AG08396 (cell line): ENCODE measurements at places on chromosomes 2 and 18.

DNA sequence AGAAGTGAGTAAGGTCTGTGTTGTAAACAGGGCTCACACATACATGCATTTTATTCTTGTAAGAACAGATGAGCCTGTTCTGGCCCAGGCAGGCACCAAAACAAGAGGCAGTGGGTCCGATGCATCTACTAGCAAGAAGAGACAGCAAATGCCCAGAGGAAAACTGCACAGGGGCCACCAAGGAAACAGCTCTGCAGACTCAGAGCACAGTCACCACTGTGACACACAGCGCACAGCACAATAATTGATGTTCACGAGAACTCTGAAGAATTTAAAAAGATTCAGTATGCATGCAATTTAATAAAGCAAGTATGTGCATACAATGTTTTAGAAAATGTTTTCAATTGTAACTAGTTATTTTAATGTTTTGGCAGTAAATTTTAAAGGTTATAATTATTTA, 24.8 kb downstream of the LONRF2 start:
- DNase-seq, result no peak

GRCh38 chr2:181138816-181139215, 158.4 kb downstream of the UBE2E3 start:
- peak; percentile 7 for DNase-seq

DNA sequence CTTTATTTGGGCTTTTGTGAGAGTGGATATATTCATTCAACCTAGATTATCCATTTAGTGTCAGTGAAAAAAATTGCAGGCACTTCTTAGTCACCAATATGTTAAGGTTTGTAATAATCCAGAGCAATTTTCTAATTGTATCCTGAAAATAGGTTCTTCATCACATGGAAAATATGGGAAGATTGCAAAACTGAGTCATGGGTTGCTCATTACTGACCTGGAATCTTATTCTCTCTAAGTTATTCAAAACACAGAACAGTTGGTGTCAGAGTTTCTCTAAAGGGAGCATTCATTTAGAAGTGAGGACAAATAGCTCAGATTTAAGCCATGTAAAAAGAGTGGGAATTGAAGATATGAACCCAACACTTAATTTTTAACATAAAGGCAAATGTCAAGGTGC, 181.3 kb downstream of the IKZF2 start:
- peak; percentile 14 for DNase-seq

GRCh38 chr2:66462501-66462825, 27.5 kb downstream of the MEIS1 start:
- no peak for DNase-seq

- no peak for DNase-seq
These were observed 97.4 kb upstream of the FHL2 start for GRCh38 chr2:105496271-105496670.

- DNase-seq, result no peak
These were observed 59.7 kb downstream of the CXCR4 start for GRCh38 chr2:136058262-136058661.

DNA sequence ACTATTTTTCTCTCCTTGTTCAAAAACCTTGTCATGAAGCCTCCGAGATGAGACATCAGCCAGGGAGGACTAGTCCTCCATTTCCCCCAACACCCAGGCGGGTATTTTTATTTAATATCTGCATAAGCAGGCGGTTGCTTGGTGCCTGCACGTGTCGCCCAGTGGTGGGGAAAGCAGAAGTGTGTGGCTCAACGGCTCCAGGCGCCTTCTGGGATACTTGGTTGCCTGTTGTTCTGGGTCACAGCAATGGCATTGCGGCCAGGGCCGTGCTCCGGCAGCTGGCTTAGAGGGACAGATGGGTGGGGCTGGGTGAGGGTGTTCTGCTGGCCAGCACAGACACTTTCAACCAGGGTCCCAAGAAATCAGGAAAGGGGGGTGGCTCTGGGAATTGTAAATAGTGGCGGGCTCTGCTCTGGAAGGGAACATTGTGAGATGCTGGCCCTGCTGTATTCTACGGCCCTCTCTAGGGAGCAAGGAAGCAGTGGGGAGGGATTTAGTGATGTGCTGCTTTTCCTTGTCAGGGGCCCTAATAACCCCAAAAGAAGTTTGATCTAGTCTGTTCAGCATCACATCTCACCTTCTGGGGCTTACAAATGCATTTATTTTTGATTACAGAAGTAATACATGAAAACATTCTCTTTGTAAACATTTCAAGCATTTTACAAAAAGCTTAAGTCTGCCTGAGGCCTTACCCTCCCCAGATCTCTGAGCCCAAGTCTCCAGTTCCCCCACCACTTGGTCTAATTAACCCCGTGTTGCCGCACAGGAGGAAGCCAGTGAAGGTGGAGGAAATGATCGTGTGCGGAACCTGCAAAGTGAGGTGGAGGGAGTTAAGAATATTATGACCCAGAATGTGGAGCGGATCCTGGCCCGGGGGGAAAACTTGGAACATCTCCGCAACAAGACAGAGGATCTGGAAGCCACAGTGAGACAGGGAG, 1.1 kb downstream of the VAMP8 start:
- no peak for DNase-seq

GRCh38 chr2:184743096-184743495, 144.8 kb downstream of the ZNF804A start:
- DNase-seq, result no peak

GRCh38 chr2:54722641-54723040, 821 bp upstream of the EML6 start:
- peak; percentile 53 for DNase-seq

DNA sequence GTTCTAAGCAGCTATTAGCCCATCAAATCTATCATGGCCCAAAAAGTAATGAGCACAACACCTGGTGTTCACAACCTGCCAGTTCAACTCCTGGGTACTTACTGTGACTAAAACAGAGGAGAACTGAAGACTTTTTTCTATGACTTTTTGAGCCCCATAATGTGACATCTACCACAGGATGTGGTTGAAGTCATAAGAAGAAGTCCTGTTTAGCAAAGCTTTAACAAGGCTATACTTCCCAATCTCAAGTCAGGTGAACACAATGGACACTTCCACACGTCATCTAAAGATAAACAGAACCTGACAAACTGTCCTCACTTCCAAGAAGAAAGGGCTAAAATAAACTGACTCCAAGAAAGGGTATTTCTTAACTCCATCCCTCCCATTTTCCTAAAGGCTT, 138.8 kb downstream of the ATAD2B start:
- DNase-seq, result no peak

GRCh38 chr2:85994897-85995647, 106.3 kb upstream of the ST3GAL5 start:
- no peak for DNase-seq

DNA sequence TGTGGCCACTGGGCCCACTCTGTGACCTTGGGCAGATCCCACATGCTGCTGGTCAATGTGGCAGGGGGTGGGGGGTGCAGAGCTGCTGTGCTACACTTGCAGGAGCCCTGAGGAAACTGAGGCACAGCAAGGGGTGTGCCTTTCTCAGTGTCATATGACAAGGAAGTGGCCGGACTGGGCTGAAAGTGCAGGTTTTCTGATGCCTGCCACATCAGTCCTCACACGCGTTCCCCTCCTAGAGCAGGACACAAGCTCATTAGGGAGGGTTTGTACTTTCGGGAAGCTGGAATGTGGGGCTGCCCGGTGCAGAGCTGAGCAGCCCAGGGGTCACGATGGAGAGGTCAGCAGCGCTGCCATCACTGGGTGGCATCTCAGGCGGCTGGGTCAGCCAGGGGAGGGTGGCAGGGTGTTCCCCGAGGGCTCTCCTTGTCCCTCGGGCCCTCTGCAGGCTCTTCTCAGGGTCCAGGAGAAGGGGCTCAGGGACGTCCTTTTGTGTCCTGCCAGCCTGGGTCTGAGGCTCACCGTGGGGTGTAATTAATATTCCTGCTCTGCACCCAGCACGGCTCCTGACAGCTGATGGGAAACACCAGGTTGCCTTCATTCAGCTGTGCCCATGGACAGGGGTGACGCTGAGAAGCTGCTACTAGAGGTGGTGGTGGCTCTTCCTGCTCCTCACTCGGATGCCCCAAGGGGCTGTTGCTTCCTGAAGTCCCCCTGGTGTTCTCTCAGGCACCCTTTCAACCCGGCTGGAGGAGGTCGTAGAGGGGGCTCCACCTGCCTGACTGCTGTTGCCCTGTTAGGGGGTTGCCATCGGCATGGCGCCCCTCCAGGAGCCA, 62.1 kb upstream of the HDAC4 start:
- no peak for DNase-seq

DNA sequence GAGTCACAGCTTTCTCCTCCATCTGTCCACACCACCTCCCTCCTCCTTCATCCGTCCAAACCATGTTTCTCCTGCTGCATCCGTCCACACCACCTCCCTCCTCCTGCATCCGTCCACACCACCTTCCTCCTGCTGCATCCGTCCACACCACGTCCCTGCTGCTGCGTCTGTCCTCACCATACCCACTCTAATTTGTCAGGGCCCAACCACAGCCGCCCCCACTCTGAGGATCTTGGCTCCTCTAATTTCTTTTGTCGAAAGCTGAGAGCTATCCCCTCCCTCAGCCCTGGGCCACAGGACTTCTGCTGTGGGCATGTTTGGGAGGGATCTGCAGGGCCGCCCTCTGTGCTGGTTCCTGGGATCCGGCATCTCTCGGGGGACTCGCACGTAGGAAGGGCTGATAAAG, 67.4 kb downstream of the TPO start:
- no peak for DNase-seq

DNA sequence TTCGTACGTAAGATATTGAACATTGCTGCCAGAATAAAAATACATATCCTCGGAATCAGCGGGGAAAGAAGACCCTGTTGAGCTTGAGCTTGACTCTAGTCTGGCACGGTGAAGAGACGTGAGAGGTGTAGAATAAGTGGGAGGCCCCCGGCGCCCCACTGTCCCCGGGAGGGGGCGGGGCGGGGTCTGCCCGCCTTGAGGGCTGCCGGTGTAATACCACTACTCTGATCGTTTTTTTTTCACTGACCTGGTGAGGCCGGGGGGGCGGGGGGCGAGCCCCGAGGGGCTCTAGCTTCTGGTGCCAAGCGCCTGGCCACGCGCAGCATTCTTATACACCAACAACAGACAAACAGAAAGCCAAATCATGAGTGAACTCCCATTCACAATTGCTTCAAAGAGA, 324.0 kb upstream of the REG3G start:
- no peak for DNase-seq

DNA sequence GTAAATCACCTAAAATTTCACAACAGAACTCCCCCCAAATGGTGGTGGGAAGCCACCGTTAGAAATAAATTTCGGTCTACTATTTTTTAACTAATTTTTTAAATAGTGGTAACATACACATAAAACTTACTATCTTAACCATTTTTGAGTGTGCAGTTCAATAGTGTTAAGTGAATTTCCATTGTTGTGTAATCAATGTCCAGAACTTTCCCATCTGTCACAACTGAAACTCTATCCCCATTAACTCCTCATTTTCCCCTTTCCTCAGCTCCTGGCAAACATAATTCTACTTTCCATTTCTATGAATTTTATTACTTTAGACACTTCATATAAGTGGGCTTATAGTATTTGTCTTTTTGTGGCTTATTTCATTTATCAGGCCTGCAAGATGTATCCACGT, 34.1 kb upstream of the HNMT start:
- DNase-seq, result no peak

GRCh38 chr2:67997903-67998302, 64.9 kb downstream of the C1D start:
- no peak for DNase-seq

DNA sequence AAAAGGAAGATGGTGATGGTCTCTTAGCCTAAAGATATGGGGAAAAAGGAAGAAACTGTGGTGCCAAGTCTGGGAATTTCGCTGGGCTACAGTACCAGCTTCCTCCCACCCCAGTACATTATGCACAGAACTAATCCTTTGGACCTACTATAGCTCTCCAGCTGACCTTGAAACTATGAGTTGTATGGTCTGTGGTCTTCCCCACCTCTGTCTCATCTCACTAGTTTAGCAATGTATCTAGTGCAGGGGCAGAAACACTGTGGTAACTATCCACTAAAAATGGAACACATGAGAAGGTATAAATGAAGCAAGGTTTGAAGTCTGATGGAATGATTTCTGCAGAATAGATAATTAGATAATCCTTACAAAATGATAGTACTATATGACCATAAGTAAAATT, 190.4 kb upstream of the CCDC150 start:
- DNase-seq, result no peak

DNA sequence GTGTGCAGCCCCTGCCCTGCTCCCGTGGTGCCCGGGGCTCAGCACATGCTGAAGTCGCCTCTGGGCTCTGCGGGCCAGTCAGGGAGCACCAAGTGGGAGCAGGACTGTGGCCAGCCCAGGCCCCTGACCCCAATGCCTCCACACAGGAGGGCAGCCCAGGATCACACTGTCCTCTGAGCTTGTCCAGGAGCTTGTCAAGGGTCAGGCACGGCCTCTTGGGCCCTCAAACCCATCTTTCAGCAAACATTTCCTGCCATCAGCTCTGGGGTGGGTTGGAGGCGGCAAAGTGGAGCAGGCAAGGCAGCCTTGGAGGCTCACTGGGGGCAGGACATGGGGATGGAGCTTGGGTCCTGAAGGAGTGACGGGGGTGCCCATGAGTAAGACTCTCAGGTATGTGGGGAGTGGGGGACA, 10.3 kb downstream of the SNED1 start:
- DNase-seq, result no peak

DNA sequence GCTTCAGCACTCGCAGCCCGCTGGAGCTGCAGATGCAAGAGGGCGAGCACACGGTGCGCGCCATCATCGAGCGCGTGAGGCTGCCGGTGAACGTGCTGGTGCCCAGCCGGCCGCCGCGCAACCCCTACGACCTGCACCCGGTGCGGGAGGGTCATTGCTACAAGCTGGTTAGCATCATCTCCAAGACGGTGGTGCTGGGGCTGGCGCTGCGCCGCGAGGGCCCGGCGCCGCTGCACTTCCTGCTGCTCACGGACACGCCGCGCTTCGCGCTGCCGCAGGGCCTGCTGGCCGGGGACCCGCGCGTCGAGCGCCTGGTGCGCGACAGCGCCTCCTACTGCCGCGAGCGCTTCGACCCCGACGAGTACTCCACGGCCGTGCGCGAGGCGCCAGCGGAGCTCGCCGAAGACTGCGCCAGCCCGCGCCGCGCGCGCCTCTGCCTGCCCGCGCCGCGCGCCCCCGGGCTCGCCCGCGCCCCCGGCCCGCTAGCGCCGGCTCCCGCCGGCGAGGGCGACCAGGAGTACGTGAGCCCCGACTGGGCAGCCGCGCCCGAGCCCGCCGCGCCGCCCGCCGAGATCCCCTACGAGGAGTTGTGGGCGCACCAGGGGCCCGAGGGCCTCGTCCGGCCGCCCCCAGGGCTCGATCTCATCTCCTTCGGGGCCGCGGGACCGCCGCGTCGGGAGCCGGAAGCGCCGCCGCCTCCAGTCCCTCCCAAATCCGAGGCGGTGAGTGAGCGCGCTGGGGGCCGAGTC, 11.8 kb downstream of the GAREM2 start:
- DNase-seq, result peak; percentile 98

GRCh38 chr2:190213441-190214335, 105.9 kb downstream of the HIBCH start:
- no peak for DNase-seq

- DNase-seq, result peak; percentile 52
These were observed 57.6 kb downstream of the ATOH8 start for GRCh38 chr2:85811180-85812093.
